ENCODE measurements at places on chromosomes 13 and 19.

- no peak for DNase-seq
Measured at GRCh38 chr19:2415281-2415972, 12.0 kb downstream of the TIMM13 start.

- no peak for DNase-seq
Measured at GRCh38 chr19:35327642-35328041, 1.3 kb upstream of the CD22 start.

DNA sequence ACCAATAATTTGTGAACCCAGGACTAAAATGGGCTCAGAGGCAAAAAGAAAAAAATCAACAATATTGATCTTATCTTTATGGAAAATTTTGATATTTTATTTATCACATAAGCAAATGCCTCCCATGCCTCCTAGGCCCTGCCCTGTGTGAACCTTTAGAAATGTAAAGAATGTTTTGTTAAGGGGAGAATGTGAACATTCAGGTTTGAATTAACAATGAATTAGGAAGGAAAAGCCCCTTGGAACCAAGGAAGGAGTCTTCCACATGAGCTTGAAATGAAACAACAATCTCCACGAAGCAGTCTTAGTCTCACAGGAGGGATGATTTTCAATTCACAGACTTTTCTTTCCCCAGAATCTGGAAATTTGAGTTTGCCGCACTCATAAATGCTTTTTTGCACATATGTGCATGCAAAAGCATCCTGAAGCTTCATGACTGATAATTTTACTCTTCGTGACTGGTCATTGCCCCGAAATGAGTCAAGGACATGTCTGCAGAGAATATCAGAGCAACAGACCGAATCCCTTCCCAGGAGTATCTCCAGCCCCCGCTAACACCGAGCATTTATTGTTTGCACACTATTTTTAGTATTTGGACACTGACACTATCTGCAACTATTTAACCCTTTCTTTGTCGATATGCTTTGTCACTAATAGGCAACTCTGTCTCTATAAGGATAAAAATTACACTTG lies 135.2 kb downstream of the DCT start:
- DNase-seq, result no peak

- DNase-seq, result no peak
Measured at GRCh38 chr13:31367410-31367809, 167.6 kb downstream of the B3GLCT start.

DNA sequence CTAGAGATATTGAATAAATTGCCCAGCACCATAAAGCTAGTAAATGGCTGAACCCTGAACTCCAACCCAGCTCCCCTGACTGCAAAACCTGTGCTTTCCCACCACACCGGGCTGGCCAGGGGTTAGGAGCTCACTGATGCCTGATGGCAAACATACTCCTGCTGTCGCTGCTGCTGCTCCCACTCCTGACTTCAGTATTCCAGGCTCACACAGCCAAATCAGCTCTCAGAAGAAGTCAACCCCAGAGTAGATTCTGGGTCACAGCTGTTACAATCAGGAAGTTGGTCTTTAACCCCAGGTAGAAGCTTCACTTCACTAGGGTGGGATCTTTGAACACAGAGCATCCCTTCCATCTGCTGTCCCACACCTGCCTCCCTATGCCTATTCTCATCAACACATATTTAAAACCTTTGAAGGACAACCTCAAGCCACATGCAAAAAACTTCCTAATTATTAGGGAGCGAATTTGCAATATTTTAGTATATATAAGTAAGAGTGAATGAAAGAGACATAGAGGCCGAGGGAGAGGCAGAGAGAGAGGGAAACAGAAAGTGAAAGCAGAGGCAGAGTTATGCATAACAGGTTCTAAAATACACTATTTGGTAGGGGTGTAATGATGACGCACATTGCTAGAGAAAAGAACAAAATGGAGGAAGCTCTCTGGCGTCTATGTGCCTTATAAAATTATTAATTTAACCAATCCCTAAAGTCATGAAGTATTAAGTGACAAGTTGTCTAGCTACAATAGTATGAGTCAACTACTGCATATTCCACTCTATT lies 99.4 kb upstream of the SERP2 start:
- DNase-seq, result no peak

GRCh38 chr13:20482275-20482761 lies 43.3 kb downstream of the CRYL1 start:
- DNase-seq, result no peak

- no peak for DNase-seq
Measured at GRCh38 chr13:91331047-91331915, 16.2 kb upstream of the MIR17HG start.

DNA sequence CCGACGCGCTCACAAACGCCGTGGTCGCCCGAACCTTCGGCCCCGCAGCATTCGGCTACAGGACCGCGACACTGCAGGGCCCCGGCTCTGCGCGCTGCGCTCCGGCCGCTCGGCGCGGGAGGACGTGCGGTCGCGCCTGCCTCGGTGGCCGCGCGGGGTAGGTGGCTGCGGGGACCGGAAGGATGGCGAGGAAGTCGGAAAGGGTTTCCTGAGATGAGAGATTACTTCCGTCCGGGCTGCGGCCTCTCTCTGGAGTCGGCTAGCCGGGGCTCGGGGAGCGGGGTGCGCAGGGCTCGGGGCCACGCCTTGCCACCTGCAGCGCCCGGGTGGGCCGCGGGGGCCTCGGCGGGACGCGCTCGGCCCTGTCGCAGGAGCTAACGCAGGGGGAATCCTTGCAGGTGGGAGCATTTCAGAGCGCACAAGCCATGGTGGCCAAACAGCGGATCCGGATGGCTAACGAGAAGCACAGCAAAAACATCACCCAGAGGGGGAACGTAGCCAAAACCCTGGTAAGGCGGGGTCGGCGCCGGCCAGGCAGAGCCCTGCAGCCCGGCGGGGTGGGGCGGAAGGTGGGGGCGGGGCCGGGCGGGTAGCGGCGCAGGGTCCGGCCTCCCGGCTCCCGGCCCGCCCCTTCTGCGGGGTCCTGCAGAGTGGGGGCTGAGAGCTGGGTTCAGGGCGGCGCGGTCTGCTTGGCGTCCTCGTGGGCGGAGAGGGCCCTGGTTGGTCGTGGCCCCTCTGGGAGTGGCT lies at the start of gene SERP2:
TSS of gene SERP2 (plus strand) at position 224 of the 747 bp plus-strand sequence. CDS start at position 426, 202 bp downstream.
- DNase-seq, result peak; percentile 52

DNA sequence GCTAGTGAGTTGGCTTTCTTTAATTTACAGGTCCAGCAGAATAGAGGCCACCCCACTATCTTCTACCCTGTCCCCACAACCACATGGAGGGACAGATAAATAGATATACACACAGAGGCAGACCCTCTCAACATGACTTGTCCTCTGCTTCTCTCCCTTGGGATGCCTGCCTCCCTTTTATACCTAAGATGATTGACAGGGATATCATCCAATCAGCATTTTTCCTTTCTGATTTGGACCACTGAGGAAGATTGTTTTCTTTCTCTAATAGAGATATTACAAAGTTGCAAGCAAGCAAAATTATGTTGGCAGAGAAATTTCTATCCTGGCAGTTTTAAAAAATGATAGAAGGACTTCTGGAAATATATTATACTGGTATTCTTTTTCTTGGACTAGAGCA lies 35.8 kb downstream of the STOML3 start:
- no peak for DNase-seq

- DNase-seq, result no peak
Measured at GRCh38 chr19:5093297-5093928, 124.5 kb downstream of the KDM4B start.

- DNase-seq, result no peak
Measured at GRCh38 chr13:40275636-40276035, 390.8 kb downstream of the FOXO1 start.

- no peak for DNase-seq
Measured at GRCh38 chr19:31801611-31802010, 452.4 kb upstream of the TSHZ3 start.

DNA sequence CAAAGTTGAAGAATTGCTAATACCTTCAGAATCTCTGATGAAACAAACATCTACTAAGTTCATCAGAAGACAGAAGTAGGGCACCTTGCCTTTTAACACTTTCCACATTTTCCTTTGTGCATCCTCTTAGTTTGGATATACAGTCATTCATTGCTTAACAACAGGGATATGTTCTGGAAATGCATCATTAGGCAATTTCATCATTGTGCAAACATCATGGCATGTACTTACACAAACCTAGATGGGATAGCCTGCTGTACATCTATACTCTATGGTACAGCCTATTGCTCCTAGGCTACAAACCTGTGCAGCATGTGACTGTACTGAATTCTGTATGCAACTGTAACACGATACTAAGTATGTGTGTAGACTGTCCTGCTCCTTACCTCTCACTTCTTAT lies 169.8 kb downstream of the SUCLA2 start:
- DNase-seq, result no peak

DNA sequence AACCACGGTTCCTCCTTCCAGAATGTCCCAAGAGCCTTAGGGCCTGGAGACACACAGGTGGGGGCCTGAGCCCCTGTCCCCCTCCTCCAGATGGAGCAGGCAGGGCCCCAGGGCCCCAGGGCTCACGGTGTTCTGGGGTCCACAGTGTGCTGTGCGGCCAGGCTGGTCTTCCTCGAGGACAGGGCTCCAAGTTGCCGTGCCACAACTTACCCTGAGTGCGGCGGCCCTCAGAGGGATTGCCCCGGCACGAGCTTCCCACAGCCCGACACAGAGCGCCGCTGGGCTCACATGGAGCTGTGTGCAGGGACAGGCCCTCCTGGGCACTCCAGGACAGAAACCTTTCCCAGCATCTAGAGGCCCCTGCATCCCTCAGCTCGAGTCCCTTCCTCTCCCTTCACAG lies 160.8 kb downstream of the KDM4B start:
- no peak for DNase-seq

DNA sequence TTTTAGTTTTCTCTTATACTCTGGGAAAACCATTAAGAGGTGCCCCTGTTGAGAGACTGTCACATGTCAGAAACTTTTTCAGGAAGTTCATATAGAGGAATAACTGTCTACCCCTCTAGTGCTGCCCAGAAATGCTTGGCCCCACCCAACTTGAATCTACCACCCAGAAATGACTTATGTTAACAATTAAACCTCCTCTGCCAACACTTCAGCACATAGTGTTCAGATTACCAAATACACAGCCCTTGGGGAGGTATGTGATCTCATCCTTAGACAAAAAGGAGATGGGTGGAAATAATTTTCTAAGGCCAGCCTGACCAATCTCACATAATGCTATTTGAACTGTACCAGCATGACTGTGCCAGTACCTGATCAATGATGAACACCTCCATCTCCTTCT lies 35.6 kb downstream of the CCDC169 start:
- DNase-seq, result no peak
